ENCODE measurements at places on chromosomes 7 and 10. TPM values are rescaled to one million over a fixed set of nuclear protein-coding genes. Genes with fewer than 3 reads are reported as not detected.
A peak's percentile ranks its signal among the peaks of the same experiment; 100 is the strongest.

GIMAP1 gene
- 0.45 TPM for total RNA-seq

DNA sequence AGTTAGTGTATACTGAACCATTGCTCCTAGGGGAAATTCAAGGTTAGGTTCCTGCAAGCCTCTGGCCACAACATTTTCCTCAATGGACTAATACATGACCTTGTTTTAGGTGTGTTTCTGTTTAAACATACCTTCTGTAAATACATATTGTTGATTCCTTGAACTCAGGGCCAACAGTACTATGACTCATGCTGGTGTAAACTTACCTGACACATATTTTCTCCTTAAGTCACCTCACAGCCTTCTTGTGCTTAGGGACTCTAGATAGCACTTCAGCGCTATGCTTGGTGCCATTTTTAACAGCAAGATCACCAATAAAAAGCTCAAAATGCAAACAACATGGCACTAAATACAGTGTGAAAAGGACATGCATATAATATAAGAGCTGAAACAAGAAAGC, 176.4 kb downstream of the TAX1BP1 start:
- no peak for DNase-seq

GRCh38 chr10:102384606-102385429, 10.7 kb upstream of the NFKB2 start:
- DNase-seq, result peak; percentile 38

- no peak for DNase-seq
Observed at GRCh38 chr10:99610221-99610620, 10.0 kb downstream of the SLC25A28 start.

- DNase-seq, result no peak
Observed at GRCh38 chr10:75911426-75911825, 480.0 kb downstream of the LRMDA start.

- DNase-seq, result no peak
Observed at GRCh38 chr10:11668847-11669610, 57.6 kb upstream of the USP6NL start.

DNA sequence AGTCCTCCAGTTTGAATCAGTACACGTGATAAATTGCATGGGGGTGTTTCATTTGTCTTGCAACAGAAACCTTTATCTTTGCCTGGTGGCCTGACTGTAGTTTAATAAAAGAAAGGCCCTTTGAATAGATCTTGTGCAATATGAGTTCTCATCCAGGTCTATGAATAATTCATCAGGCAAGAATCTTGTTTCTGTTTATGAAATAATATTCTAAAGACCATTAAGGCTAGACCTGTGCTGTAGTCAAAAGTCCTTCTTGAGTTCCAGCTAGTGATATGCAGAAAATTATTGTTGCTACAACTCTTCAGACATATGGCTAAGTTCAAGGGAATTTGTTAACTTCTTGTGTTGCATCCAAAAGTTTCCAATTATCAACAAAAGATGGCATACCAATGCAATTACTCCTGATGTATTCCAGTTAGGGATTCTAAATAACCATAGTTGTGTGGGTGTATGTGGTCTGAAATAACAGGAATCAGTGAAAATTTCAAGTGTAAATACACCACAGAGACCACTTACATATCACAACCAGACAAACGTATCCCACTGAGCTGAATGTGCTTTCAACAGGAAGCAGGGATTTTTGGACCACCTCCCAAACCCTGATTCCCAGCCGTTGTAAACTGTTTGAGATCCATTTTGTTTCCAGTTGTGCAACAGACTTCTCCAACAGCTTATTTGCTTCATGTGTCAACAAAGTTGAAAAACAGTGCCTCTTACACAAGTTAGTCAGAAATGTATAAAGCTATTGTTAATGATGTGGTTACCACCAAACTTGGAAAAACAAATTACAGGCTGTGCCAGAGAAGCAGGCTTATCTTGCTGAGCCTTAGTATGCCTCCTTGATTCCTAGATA, 54.7 kb upstream of the BICC1 start:
- peak; percentile 85 for DNase-seq
